Neuronal stem cell (in vitro differentiated cells): ENCODE measurements at places on chromosomes 2 and 18.

DNA sequence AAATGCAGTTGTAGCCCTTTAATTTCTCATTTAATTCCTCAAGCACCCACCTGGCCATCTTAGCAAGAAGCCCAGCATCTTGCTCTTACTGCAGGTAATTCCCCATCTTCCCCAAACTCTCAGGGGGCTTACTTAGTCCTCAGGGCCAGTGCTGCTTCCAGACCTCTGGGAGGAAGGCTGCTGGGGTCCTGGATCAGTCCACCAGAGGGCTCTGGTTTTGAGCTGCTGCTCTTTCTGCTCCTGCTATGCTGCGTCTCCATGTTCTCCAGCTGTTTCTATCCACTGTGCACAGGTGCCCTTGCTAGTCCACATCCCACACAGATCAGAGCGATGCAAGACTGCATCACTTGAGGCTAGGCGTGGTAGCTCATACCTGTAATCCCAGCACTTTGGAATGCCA is 34.5 kb upstream of the TMEM87B start:
- no peak for DNase-seq

- DNase-seq = no peak
Observed at GRCh38 chr2:120669971-120670370, 65.7 kb upstream of the GLI2 start.

DNA sequence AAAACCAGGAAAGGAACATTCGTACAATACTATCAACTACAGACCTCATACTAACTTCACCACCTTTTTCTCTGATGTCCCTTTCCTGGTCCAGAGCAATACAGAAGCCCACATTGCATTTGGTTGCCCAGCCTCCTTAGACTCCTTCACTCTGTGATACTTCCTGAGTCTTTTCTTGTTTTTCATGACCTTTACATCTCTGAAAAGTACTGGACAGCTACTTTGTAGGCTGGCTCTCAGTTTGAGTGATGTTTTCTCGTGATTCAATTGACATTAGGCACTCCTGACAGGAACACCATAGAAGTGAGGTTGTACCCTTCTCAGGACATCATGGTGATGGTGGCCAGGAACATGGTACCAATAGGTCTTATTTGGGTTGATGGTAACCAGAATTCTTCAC is 185.9 kb upstream of the SLC39A10 start:
- DNase-seq = no peak

- no peak for DNase-seq
Observed at GRCh38 chr2:186220409-186220808, 265.7 kb upstream of the ZC3H15 start.

- no peak for DNase-seq
Observed at GRCh38 chr2:65314801-65315441, 87.3 kb downstream of the ACTR2 start.

DNA sequence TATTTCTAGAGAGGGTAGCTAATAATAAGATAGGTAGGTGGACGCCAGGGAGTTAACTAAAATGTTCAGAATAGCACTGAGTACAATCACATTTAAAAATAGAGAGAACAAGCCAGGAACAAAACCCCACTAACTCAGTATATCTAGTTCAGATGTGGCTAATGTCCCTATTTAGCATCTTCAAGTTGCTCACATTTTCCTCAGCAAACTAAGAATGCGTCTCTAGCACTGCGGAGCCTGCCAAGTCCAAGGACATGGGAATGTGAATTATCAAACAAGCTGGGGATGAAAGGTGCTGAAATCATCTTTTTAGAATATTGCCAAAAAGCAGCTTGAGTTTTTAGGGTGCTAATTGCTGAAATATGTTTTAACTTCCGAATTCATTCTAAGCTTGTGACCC is 398.5 kb upstream of the FIGN start:
- DNase-seq = no peak

DNA sequence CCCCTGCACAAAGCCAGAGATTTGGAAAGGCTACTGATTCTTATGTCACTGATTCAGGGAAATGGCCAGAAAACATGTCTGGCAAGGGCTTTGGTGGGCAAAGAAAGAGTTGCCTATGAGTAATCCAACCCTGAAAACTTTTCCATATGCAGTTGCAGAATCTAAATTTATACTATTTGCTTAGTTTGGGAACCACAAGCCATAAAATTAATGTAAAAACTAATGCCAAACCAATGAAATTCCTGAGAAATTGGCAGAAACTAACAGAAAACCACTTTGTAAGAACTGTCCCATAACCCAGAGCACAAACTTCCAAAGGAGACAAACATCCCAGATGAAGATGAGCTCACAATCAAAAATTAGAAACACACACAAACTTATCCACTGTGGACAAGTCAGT is 48.8 kb downstream of the TCF4 start:
- no peak for DNase-seq

DNA sequence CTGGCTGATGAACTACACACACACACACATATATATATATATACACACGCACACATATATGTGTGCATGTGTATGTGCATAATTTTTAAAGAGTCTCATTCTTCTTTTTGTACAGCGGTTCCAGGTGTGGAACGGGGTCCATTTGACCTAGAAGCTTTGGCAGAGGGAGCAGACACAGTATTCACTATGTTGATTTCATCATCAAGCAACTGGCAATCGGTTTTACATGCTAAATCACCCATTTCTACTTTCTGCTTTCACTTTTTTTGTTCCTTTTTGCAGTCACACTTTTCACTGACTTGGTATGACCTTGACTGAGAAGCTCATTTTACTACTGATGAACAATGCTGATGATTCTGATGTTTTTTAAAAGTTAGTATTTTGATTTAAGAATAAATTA is 63.0 kb upstream of the PGAP1 start:
- no peak for DNase-seq

DNA sequence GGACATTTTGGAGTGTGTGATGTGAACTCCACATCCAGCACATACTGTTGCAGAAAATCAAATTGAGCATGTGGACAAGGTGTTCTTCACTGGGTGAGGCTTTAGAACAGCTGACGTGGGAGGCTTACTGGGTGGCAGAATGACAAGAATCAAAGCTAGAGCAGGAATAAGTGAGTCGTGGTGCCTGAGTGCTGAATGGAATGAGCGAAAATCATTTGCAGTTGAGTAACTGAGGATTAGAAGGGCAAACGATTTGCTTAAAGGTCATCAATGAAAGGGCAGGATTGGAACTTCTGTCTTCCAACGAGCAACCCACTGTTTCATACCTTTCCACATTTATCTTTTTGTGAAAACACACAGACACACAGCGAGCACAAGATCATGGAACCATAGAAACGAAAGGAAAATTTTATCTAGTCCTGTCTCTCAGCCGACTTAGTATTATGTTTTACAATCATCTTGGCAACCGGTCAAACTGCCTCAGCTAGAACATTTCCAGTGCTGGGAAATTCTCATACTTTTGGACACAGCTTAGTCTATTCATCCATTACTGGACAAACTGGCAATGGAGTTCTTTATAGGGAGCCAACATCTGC is 7.2 kb upstream of the DAW1 start:
- no peak for DNase-seq

DNA sequence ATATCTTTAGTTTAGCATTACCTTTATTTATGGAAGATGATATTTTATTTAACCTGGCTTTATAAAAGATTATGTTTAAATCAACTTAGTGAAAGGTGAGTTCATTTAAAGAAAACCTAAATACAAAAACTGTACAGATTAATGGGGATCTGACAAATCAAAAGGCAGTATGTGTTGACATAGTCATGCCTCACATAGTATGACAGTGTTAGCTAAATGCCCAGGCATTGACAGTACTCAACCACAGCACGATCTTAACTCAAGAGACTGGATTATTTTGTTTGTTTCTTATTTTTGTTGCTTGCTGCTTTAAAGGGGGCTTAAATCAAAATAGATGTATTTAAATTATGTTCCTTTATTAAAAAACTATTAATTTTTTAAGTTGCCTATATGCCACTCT is 7.8 kb downstream of the DOK6 start:
- no peak for DNase-seq

GRCh38 chr2:115369400-115369799 is 927.0 kb downstream of the DPP10 start:
- DNase-seq = no peak

- no peak for DNase-seq
Observed at GRCh38 chr18:49811151-49811938, 2.0 kb downstream of the ACAA2 start.

GRCh38 chr2:204625135-204625534 is 79.9 kb downstream of the PARD3B start:
- no peak for DNase-seq

DNA sequence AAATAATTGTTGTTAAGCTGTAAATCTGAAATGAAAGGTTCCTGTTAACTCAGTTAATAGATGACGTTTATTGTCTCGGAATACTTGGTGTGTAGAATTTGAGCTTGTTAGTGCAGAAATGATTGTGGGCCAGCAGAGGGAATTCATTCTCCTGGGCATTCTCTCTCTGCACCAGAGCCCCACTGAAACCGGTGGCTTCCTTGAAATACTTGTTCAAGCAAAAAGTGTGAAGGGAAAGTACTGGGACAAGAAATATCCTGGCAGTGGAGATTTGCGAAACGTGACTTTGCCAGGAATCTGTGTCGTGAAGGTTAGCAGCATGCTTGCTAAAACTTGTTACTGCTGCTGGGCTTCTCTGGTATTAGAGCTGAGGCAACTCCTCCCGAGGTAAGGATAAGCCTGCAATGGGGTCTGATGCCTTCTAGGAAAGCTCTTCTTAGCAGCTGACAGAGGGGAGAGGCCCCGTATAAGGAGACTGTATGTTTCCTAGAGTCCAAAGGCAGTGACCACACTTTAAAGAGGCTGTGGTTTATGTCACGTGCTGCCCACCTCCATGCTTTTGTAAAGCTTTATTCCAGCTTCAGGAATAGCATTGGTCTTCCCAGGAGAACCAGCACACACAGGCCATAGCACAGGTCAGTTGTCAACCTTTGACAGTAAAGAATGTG is 2.0 kb downstream of the ITGA6 start:
- no peak for DNase-seq

- DNase-seq = no peak
Observed at GRCh38 chr2:73890301-73891092, 2.3 kb upstream of the ACTG2 start.
